Neural progenitor cell (in vitro differentiated cells): ENCODE measurements at places on chromosomes 1 and 21.
A peak's percentile ranks its signal among the peaks of the same experiment; 100 is the strongest.

- DNase-seq, result no peak
Measured at GRCh38 chr1:177010211-177010825, 154.2 kb downstream of the ASTN1 start.

GRCh38 chr1:88224906-88225305 lies 459.2 kb upstream of the PKN2 start:
- no peak for DNase-seq

- DNase-seq, result no peak
Measured at GRCh38 chr1:94903280-94904009, 23.5 kb downstream of the CNN3 start.

DNA sequence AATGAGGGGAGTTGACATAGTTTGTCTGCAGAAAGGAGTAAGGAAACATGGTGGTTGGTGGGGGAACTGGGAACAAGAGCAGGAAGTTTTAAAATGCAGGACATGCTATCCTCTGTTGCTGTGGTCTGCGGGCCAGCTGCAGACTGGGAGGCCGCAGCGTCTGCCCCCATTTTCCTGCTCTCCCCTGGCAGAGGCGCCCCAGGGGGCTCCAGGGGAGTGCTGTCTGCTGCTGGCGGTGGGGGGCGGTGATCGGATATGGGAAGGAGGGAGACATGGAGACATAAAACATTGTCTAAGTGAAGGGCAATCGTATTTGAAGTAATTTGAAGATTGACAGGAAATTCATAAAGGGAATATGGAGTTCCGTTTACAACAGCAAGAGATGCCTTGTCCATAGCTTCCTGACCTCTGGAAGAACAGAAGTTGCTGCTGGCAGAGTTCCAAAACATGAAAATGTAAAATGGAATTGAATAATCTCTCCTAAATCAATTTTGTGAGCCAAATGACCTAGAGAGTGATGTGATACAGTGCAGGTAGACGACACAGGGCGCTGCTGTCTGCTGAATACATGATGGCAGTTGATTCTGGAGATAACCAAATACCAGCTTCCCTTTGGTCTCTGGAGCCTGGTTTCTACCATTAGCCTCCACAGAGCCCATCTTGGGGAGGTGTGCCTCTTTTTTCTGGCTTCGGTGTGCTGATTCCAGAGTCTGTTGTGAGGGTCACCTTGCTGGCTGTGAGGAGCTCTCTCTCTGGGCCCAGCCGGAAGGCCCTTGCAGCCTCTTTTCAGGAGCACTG lies 61.0 kb downstream of the PCBP3 start:
- no peak for DNase-seq

DNA sequence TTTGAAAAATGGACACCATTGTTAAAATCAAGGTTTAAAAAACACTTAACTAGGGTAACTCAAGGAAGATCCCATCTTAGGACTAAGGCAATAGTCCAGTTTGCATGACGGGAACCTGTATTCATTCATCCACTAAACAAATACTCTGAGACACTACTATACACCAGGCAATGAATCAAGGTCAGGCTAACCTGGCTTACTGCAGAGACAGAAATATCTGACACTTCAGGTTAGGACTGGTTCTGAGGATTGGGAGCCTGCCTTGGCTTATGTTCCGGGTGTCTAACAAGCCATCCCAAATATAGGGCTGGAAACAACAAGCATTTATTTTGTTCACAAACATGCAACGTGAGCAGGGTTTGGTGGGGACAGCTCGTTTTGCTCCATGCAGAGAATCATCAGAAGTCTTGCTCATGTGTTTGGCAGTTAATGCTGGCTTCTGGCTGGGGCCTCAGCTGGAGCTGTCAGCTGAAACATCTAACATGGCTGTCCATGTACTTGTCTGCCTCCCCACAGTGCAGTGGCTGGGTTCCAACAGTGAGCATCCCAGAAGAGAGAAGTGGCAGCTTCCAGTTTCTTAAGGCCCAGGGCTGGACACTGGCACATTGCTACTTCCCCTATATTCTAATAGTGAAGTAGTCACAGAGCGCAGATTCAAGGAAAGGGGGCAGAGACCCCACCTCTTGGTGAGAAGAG lies 37.0 kb upstream of the CAMK1G start:
- no peak for DNase-seq

GRCh38 chr1:234250747-234251146 lies 122.5 kb upstream of the COA6 start:
- peak; percentile 88 for DNase-seq

DNA sequence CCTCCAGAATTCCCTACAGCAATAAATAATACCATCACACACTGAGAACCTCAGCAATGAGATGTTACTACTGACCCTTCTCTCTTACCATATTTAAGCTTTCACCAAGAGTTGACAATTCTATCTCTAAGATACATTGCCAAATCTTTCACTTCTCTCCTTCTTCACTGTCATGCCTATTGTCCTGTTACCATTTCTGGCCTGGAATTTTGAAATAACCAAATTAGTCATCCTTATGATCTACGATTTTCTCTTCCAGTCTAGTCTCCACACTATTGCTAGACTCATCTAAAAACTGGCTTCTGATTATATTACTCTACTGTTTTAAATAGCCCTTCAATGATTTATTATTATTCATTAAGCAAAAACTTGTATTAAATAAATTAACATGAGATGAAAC lies 656.1 kb upstream of the ADGRL4 start:
- no peak for DNase-seq

DNA sequence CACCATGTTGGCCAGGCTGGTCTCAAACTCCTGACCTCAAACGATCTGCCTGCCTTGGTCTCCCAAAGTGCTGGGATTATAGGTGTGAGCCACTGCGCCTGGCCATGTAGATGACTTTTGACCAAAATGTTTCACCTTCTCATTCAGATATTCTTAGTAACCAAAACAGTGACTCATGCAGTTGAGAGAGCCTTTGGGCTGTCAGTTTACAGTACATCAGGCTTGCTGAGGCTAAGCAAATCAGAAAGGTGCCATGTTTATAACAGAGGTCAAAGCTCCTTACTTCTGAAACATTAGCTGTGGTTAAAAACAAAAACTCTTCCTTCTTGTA lies 21.0 kb downstream of the CNIH4 start:
- no peak for DNase-seq

DNA sequence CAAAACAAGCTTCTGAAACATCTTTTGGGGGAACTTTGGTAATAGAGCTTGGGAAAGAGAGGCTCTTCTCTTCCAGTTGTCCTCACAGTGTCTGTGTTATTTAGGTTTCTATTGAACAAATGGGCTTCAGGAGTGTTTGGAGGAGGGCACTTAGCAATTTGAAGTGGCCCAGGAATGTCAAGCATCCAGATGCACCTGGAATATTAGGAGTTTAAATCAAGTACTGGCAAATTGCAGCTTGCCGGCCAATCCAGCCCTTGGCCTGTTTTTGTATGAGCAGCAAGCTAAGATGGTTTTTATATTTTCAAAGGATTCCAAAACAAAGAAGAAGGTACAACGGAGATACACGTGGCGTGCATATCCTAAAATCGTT lies 94.7 kb downstream of the CCDC185 start:
- DNase-seq, result no peak

DNA sequence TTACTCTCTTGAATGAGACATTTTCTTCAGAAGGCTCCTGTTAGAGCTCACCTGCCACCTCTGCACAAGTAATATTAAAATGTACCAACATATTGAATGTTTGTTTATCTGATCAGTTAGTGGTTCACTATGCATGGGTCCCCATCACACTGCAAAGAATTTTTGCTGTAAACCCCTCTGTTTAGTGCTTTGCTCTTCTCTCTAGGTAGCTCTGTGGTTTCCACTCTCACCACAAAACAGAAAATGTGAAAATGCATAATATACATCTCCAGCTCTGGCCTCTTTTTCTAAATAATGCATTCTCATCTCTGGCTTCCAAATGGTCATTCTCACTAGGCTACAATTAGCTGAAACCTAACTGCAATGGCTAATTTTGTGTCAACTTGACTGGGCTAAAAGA lies 176.7 kb downstream of the TRIM33 start:
- no peak for DNase-seq

DNA sequence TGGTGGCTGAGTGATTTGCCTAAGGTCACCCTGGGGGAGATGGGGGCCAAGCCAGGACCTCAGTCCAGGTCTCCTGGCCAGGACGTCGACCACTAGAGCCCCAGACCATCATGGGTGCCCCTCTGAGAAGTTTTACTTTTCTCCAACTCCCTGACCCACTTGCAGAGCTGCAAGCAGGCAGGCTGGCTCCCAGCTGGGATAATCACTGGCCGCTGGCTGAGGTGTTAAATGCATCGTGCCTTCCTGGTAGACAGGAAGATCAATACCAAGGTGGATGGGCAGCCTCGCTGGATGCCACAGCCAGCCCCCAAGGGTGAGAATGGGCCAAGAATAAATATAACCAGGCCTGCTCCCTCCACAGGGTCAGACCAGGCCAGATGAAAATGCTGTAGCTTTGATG lies 106.2 kb downstream of the EPHB2 start:
- no peak for DNase-seq

DNA sequence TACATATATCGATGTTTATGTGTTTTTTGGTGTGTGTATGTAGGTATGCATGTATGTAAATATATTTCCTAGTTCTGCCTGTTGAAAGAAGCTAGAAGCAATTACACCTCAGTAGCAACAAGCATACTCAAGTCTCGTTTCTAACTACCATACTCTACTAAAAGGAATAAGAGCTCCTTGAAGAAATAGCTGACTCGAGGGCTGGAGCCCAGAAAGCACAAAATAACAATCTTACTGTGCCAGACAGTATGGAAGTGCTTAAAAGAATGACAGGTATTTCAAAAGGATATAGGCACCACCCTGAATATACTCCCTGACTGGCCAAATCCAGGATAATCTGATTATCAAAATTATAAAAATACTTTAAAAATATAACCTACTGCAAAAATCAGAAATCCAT lies 23.2 kb downstream of the FUBP1 start:
- DNase-seq, result no peak

- no peak for DNase-seq
Measured at GRCh38 chr1:159918352-159919200, 6.7 kb downstream of the TAGLN2 start.

GRCh38 chr21:42157606-42158310 lies 61.2 kb upstream of the ABCG1 start:
- DNase-seq, result no peak

GRCh38 chr21:30984889-30985288 lies 53.4 kb downstream of the KRTAP19-8 start:
- no peak for DNase-seq

GRCh38 chr21:17818186-17819113 lies 706 bp downstream of the C21orf91 start:
- DNase-seq, result peak; percentile 76

DNA sequence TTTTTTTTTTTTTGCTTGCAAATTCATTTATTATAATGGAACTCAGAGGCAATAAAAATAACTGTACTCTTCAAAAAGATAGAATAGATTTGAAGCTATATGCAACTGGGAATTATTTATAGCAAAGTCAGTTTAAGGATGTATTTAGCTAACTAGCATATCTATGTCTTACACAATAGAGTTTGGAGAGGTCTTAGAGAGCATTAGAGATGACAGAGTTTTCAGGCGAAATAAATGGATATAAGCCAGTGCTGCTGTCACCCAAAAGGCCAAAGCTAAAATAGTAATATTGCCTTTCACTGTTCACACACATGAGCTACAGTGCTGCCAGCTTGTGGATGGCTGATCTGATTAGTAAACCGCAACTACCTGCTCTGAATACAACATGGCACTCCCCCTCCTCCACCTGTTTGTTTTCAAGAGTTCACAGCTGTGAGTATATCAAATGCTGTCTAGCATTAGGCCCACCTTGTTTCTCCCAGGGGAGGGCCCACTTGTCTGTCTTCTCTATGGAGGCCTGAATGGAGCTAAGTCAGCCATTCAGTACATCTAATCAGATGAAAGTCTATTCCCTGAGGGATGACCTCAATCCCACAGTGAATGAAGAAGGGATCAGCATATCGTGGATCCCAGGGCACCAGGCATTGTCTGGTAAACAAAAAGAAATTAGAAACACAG lies 25.2 kb upstream of the SSX2IP start:
- peak; percentile 77 for DNase-seq

GRCh38 chr1:153968408-153968807 lies 706 bp downstream of the CREB3L4 start:
- no peak for DNase-seq

DNA sequence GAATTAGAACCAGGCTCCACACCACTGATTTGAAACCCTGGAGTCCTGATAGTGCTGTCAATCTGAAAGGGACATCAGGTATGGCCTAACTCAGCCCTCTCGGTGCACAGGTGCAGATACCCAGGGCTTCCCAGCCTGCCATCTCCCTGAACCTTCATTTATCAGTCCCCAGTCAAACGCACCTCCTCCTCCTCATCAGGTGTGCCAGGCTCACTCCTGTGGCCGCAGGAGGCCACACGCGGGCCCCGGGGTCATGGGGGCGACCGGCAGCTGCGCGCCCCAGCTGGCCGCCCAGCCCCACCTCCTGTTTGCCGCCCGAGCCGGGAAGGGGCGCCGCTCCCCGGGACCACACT lies 572 bp downstream of the FUCA1 start:
- no peak for DNase-seq

- DNase-seq, result no peak
Measured at GRCh38 chr1:31581821-31582810, 5.8 kb downstream of the TINAGL1 start.

- no peak for DNase-seq
Measured at GRCh38 chr21:44866780-44867179, 6.7 kb downstream of the PTTG1IP start.

DNA sequence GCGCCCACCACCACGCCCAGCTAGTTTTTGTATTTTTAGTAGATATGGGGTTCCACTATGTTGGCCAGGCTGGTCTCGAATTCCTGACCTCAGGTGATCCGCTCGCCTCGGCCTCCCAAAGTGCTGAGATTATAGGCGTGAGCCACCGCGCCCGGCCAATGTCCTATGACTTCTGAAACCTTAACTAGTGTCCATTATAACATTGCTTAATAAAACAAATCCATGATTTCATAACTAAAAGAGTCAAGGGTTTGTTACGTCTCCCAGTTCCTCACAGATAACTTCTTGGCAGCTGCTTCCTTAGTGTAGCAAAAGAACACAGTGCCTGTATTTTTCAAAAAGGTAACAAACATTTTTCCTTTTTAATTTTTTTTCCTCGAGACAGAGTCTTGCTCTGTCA lies 53.6 kb downstream of the FBXO42 start:
- DNase-seq, result no peak

DNA sequence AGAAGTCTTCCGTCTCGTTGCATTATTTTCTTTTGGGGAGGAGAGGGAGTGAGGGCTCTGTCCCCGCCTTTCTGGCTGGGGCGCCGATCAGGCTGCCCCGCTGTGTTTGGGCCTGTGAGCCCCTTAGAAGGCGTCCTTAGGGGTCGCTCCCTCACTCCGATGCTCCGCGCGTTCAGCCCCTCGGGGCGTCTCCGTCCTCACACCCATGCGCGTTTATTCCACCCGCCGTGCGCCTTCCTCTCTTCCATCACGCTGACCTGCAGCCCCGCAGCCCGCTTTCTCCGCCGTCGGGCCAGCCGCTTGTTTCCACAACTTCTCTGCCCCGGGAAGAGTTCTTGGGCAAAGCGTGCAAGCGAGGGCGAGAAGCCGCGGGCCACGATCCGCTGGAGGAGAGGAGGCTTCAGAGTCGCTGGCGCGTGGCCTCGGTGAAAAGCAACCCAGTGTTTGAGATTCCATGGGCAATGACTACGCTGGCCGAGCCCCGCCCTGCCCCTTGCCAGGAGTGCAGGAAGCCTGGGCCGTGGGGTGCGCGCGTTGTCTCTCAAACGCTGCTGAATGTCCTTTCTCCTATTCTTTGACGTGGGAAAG lies 27.7 kb downstream of the TRIM11 start:
- peak; percentile 60 for DNase-seq
